ENCODE measurements at places on chromosomes 11 and 22. TPM values are rescaled to one million over a fixed set of nuclear protein-coding genes. Genes with fewer than 3 reads are reported as not detected.

CDC45 gene
- total RNA-seq: 0.70 TPM

SCUBE1 gene
- total RNA-seq: 0.10 TPM

CELF1 gene
- total RNA-seq: 137 TPM

SLC1A2 gene
- 0.10 TPM for total RNA-seq

CYB5R2 gene
- 4.0 TPM for total RNA-seq

IGLL1 gene
- not detected for total RNA-seq

TTC36 gene
- total RNA-seq: 1.4 TPM

RNASEH2C gene
- 21.5 TPM for total RNA-seq

IFTAP gene
- total RNA-seq: 29.5 TPM

GRIA4 gene
- total RNA-seq: 3.1 TPM

TRIM44 gene
- total RNA-seq: 8.9 TPM

C11orf86 gene
- total RNA-seq: not detected

ESAM gene
- total RNA-seq: 0.50 TPM

ME3 gene
- 28.8 TPM for total RNA-seq

CHST1 gene
- total RNA-seq: not detected

C11orf16 gene
- not detected for total RNA-seq

CRYBB2 gene
- total RNA-seq: not detected

GRCh38 chr11:2836315-2837095 lies 49.1 kb downstream of the CDKN1C start:
- DNase-seq: no peak

- no peak for DNase-seq
Measured at GRCh38 chr11:620935-621814, 3.6 kb downstream of the CDHR5 start.

- DNase-seq: no peak
Measured at GRCh38 chr11:824942-825341, 2.8 kb upstream of the CRACR2B start.

DNA sequence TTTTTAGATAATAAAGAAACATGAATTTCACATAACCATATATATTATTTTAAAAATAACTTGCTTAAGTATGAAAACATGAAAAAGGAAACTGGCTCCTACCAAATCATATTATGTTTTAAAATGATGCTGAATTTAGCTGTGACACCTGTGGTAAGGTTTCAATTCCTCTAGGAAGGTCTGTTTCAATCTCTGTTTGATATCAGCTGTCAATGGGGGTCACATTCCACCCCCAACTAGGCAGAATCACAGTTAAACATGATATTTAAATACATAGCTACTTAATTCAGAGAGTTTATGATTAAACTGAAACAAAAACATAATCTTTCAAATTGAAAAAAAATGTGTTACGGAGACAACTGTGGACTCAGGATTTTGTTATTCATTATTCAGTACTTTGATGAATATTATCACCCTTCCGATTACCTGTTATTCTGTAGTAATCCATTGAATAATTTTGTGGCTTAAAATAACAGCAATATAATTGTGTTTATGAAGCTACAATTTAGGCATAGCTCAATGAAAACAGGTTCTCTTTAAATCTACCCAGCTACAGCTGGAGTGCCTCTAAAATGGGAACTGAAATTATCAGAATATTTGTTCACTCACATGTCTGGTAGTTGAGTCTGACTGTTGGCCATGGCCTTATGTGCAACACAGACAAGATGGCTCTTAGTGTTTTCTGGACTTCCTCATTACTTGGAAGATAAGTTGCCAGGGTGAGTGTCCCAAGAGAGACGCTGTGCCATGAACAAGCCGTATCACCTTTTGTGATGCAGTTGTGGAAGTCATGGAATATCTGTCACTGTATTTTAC lies 244.6 kb upstream of the ANO3 start:
- DNase-seq: no peak

- no peak for DNase-seq
Measured at GRCh38 chr22:37472418-37473006, 13.7 kb downstream of the MFNG start.

DNA sequence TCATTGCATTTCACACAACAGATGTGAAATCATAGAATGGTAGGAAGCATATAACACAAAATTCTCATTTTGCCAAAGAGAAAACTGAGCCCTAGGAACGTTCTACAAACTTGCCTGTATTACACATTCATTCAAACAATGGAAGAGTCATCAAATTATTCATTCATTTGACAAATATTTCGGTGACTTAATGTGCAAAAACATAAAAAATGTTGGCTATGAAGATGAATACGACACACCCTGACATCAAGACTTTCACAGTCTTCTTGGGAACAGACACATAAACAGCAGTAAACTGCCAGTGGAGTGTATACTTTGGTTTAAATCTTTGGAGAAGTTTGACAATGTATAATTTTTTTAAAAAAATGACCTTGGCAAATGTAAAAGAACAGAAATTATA lies 20.4 kb upstream of the C11orf87 start:
- no peak for DNase-seq

DNA sequence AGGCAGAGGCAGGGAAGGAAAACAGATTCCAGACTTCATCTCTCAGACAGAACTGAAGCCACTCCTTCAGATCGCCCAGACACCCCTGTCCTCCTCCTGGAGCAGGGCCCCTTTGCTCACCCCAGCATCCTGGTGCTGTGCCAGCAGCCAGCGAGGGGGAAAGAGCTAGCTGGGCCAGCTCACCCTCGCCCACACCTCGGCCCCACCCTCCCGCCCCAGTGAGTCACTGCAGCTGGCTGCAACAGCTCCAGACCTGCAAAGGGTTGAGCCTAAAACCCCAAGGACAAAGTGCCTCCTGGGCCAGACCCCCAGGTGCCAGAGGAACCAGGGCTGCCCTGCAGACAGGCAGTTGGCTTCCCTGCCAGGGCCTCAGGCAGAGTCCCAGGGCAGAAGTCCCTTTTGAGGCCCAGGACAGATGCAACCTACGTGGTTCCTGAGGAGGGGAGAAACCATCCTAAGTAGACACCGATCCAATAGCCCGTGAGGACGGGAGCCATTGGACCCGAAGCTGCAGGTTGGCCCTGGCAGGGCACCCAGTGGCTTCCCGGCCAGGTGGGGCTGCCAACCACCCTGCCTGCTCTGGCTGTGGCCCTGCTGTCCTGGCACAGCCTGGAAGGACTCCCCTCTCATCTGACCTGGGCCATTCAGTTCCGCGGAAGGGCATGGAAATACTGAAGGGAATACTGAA lies 7.2 kb downstream of the AHNAK start:
- peak; percentile 81 for DNase-seq

GRCh38 chr11:88629496-88629895 lies 292.0 kb upstream of the CTSC start:
- peak; percentile 6 for DNase-seq

- DNase-seq: no peak
Measured at GRCh38 chr11:120629407-120630080, 118.0 kb downstream of the GRIK4 start.

- peak; percentile 95 for DNase-seq
Measured at GRCh38 chr11:68191661-68192579, 21.2 kb downstream of the KMT5B start.

GRCh38 chr11:3950996-3951660 lies 95.7 kb downstream of the STIM1 start:
- peak; percentile 82 for DNase-seq

- DNase-seq: no peak
Measured at GRCh38 chr22:19996694-19997384, 19.8 kb downstream of the ARVCF start.

DNA sequence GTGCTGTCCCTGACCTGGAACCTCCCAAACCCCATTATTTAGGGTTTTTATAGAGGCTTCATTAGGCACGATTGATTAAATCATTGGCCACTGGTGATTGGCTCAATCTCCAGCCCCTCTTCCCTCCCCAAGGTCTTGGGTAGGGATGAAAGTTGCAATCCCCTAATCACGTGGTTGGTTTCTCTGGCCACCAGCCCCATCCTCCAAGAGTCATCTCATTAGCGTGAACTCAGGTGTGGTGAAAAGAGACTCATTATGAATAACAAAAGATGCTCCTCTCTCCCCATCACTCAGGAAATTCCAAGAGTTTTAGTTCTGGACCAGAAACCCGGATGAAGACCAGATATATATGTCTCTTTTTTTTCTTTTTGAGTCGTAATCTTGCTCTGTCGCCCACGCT lies 7.6 kb upstream of the MARK2 start:
- no peak for DNase-seq

DNA sequence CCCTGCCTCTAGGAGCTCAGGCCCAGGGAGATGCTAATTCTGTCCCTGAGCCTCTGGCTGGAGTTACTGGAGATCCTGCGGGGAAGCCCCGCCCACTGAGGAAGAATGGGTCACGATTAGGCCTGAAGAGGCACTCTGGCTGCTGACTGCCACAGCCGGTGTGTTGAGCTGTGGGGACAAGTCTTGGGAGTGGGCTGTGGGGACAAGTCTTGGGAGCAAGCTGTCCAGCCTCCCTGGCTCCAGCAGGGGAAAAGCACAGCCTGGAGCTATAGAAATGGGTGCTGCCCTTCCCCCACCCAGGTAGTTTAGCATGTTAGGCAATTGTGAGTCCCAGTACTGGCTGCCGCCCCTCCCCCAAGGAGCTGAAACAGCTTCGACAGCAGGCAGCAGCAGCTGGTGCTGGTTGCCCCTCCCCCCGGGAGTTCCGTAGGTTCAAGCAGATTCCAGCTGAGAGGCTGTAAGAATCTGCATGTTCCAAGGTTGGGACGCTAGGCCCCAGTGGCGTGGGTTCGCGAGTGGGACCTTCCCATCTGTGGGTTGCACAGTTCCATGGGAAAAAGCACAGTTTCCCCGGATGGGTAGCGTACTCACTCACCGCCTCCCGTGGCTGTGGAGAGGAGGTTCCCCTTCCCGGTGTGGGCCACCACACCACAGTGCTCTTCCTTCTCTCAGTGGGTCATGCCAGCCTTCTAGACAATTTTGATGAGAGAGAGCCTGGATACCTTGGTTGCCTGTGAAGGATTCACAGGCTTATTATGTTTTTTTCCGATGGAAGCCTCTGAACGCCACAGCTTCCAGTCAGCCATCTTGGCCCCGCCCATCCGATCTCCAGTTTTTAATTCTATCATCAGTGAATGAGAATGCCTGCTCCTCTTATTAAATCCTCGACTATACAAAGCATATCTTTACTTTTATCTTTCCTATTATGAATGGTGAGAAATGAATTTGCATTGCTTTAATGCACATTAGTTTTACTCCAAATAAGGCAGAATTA lies 61.5 kb downstream of the MSANTD4 start:
- no peak for DNase-seq

DNA sequence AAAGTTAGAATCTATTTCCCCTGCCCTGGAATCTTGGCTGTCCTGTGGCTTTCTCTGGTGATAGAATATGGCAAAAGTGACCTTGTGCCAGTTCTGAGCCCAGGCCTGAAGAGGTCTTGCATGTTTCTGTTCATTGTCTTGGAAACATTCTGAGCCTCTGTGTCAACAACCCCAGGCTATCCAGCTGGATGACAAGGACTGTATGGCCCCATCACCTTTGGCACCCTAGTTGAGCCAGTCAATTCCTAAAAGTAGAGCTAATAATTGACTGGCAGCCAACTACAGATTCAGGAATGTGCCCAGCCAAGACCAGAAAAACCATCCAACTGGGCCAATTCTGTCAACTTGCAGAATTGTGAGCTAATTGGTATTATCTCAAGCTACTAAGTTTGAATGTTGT lies 514.1 kb upstream of the LARGE1 start:
- no peak for DNase-seq

- no peak for DNase-seq
Measured at GRCh38 chr11:88353835-88354496, 16.4 kb upstream of the CTSC start.

- DNase-seq: peak; percentile 63
Measured at GRCh38 chr11:85699957-85700741, 14.2 kb upstream of the CCDC89 start.

- DNase-seq: no peak
Measured at GRCh38 chr11:134459246-134460061, 47.4 kb upstream of the B3GAT1 start.

DNA sequence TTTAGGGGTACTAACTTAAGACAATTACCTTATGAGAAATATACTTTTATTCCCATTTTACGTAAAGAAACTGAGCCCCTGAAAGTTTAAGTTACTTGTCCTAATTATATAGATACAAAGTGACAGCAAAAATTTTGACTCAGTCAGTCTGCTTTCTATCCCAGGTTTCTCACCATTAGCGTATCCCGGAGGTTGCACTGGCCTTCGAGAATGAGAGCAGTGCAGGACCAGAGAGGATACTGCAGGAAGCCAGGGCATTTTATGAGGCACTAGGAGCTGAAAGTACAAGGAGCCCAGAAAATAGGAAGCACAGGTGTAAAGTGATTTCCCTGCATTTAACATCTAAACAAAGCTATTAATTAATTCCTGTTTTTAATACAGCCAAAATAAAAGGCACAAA lies 55.4 kb downstream of the GRIA4 start:
- DNase-seq: no peak

- peak; percentile 64 for DNase-seq
Measured at GRCh38 chr11:130115218-130115617, 44.4 kb upstream of the ST14 start.

- DNase-seq: no peak
Measured at GRCh38 chr11:76704171-76704948, 33.8 kb upstream of the LRRC32 start.

DNA sequence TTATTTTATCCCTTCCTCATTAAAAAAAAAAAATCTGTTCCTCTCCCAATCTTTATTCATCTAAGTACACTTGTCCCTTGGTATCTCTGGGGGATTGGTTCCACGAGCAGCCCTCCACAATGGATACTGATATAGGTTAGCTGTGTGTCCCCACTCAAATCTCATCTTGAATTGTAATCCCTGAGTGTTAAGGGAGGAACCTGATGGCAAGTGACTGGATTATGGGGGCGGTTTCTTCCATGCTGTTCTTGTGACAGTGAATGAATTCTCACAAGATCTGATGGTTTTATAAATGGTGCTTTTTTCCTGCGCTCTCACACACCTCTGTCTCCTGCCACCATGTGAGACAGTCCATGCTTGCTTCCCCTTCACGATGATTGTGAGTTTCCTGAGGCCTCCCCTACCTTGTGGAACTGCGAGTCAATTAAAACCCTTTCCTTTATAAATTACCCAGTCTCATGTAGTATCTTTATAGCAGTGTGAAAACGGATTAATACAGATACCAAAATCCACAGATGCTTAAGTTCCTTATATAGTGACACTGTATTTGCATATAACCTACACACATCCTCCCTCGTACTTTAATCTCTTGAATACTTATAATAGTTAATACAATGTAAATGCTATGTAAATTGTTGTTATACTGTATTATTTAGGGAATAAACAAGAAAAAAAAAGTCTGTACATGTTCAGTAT lies 62.0 kb downstream of the PACS1 start:
- DNase-seq: no peak

- DNase-seq: no peak
Measured at GRCh38 chr11:95222817-95223216, 8.2 kb downstream of the SESN3 start.

DNA sequence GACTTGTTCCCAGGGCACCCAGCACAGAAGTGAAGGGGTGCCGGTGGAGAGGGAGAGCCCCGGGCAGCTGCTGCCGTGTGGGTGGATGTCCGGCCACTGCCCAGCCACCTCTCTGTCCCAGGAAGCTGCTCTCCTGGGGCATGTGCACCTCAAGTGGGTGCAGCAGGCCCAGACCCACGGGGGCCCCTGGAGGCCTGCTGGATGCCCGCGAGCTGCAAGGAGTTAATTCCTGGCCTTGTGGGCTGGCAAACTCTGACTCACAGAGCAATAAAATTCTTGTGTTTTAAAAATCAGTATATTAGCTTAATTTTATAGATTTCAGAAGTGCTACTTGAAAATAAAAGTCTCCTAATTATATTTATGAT lies 37.4 kb upstream of the KCNQ1OT1 start:
- DNase-seq: peak; percentile 19

- DNase-seq: no peak
Measured at GRCh38 chr11:2317354-2318050, 15.7 kb downstream of the TSPAN32 start.

- DNase-seq: no peak
Measured at GRCh38 chr22:22450343-22450839, 58.2 kb downstream of the ZNF280B start.

GRCh38 chr11:20156280-20156875 lies 3.9 kb downstream of the DBX1 start:
- no peak for DNase-seq
